ENCODE measurements at places on chromosomes 7 and 10.

- DNase-seq = no peak
These were observed 97.3 kb upstream of the CTBP2 start for GRCh38 chr10:125257521-125258108.

- no peak for DNase-seq
These were observed 125.3 kb downstream of the CUX1 start for GRCh38 chr7:101942603-101943210.

GRCh38 chr10:60654813-60655464 lies 123.3 kb upstream of the CDK1 start:
- no peak for DNase-seq

DNA sequence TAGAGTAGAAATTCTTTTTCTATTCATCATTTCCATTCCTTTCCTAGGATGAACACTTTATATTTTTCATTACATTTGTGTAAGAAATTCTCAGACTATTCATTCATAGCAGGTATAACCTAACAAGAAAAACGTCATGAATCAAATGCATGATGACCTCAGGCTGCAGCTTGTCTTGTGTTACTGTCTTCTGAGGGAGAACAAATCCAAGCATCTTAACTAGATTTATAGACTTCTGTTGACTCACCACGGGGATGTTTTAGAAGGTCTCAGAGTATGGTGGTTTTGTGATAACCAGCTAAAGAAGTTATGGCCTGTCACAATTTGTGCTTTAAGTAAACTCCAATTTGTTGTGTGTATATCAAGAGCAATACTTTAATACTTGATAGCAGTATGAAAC lies 102.7 kb downstream of the ANKRD7 start:
- no peak for DNase-seq

DNA sequence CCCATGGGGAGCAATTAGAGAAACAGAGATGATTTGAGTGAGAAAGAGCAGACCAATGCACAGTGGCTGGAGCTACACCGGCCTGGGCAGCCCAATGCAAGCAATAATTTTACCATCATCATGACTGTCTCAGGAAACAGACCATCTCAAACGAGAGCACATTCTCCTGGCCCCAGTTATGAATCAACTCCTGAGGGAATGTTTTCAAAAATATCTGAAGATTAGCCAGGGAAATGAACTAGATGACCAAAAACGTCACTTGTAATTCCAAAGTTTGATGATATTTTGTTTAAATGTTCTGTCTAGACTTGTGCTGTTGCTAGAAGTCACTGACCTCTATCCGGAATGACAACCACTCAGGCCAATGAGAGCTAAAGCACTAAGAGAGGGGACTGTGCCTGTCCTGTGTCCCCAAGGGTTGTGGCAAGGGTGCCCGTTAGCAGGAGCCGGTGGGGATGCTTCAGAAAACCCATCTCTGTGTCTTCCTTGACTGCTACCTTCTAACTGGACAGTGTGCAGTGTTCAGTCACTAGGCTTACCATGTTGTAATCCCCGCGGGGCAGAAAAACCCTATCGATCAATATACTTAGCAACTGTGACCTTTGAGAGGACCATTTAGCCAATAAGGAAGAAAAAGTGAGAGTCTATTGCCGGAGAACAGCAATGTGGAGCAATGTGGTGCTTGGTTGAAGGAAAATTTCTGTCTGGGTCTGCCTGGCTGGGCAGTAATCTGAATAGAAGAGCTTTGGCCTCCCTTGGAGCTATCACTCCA lies 202.4 kb downstream of the ADAM12 start:
- no peak for DNase-seq

DNA sequence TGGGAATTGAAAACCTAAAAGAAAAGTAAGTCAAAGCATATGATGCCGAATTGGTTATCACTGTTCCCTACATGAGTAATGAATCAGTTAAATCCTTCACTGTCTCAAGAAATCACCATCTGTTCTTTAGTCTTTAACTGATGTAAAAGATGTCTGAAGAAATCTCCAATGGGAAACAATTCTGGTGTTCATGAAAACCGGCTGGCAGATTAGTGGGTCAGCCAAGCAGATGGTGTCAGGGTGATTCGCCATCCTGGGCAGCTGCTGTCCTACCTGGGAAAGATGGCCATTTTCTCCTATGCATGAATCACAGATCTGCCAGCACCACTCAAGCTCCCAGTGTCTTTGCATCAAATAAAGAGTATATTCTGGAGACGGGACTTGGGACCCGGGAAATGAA lies 925.2 kb upstream of the GHITM start:
- DNase-seq = no peak

GRCh38 chr7:22255834-22256233 lies 101.1 kb downstream of the RAPGEF5 start:
- peak; percentile 27 for DNase-seq

- DNase-seq = no peak
These were observed 9.6 kb upstream of the CTBP2 start for GRCh38 chr10:125169915-125170314.

DNA sequence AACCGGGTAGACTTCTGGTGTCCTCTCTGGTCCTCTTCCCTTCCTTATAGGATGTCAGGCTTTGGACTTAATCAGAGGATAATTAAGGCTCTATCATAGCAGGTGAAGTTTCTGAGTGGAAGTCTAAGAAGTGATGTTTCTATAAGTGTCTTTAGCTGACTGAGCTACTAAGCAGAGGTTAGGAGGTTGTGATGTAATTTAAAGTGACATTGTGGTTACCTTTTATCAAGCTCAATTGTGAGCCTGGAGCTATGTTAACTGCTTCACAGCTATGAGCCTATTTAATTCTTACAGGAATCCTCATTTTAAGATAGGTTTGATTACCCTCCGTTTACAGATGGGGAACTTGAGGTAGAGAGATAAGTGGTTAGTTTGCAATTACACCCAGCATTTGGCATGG lies 365.1 kb downstream of the AUTS2 start:
- no peak for DNase-seq

DNA sequence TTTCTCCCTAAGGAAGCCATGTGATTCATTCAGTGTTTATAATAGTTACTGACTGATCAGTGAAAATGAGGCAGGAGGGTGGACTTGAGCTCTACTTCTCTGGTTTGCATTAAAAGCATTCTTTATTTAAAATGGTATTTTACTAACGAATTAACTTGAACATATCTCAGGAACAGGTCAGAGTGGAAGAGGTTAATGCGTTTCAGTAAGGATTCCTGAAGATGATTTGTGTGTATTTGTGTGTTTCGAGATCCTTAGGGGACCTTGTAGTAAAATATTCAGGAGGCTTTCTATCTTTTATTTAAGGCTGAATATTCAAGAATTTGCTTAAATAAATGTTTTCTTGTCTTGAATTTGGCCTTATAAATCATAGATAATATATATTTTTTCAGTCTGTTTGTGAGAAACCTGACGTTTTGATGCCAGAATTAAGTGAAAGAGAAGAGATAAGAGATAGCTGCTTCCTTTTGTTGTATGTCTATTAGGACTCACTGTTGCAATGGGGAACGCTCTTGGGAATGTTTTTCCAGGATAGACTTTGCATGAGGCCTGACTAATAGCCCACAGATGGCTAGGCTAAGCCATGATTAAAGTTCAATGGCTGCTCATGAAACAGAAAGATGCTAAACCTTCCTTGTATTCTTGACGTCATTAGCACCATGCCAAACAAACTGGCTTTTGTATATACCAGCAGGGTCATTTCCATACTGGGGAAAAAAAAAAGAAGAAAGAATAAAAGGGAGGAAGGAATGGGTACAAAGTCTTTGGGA lies 93.8 kb upstream of the MTPN start:
- no peak for DNase-seq

DNA sequence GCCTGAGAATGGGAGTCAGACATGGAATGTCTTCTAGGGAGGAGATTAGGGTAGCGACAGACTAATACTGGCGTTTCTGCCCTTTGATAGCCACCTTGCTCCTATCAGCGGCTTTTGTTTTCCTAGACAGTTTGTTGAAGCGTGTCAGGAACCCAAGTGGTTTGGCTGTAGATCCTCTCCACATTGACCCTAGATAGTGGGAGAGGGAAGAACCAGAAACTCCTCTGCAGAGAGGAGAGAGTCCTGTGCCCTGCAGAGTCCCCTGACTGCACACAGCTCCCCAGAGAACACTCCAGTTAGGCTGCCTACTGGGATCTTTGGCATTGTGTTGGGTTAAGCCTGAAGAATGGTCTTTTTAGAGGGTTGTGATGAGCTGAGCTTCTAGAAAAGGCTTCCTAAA lies 2.4 kb downstream of the MEPCE start:
- no peak for DNase-seq

GRCh38 chr7:35785250-35785649 lies 15.6 kb upstream of the SEPTIN7 start:
- no peak for DNase-seq

GRCh38 chr10:80709866-80710265 lies 172.2 kb downstream of the SH2D4B start:
- DNase-seq = no peak

DNA sequence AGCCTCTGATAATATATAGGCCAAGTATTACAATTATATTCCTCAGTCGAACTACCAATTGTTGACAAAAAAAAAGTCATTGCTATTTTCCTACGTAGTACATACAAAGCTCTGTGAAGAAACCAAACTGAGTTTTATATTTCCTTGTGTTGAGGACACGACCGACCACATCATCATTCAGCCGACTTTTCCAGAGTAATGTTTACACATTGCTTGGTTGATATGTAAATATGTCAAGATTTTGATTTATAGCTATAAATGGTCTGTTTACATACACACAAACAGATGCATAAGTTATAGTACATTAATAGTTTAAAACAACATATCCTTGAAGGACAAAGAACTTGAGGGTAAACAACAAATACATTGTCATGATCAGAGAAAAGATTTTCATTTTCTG lies 121.5 kb downstream of the CRPPA start:
- no peak for DNase-seq

- no peak for DNase-seq
These were observed 79.9 kb upstream of the THSD7A start for GRCh38 chr7:11911900-11912299.

DNA sequence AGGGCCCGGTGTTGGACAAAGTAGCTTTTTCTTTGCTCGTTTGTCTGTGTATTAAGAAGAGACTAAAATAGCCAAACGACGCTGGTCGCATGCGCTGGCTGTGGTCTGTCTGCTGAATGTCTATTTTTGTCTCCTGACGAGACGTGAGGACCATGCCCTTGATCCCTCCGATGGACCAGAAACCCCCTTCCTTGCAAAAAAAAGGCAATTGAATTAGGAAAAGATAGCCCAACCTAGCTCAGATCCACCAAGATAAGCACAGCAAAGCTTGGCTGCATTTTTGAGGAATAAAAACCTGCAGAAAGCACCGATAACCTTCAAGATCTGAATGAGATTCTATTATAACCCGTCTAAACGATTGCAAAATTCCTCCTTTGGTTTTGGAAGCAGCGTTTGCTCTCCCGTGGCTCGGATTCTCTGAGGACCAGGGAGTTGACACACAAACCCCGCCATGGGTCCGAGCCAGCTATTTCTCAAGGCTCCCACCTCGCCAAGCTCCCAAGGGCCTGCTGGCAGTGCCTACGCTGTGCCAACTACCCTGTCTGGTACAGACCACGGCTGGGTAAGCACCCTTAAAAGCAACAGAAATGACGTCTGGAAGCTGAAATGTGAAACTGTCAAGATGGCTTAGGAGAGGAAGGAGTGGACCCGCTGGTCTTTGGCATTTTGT lies 17.7 kb upstream of the TTYH3 start:
- no peak for DNase-seq

DNA sequence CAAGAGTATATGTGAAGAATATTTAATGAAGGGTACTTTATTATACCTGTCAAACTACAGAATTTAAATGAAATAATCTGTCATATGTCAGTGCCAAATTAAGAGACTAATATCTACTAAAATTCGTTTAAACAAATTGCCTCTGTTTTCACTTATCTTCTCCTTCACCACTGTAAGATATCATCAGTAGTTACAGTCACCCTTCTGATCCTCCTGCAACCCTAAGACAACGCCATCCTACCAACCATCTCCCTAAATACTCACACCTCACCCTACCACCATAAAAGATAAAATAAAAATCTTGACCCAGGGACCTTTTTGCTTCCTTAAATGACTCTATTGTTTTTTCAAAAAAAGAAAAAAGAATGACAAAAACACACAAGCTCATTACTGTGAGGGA lies 20.8 kb downstream of the EZH2 start:
- no peak for DNase-seq

GRCh38 chr10:76675951-76676587 lies 961.5 kb downstream of the KCNMA1 start:
- no peak for DNase-seq

DNA sequence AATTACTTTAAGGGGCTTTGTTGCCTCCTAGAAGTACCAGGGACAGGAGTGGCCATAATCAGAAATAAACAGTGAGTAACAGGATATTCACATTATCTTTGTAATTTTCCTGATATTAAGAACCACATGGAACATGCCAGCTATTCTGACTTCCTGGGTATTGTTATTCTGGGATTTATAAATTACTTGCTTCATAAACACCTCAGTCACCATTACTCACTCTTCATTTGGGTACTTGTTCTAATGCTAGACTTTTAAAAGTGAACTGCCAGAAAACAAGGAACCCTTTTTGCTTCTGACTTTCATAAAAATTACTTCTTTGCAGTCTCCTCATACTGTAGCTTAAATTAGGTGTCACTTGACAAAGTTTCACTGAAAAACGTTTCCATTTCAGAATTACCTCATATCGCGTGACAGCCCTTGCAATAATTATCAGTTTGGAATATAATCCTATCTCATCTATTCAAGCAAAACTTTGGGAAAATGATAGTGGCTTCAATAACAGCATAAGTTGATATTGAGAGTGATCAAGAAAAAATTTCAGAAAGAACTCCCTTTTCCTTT lies 29.8 kb downstream of the CABCOCO1 start:
- DNase-seq = no peak

DNA sequence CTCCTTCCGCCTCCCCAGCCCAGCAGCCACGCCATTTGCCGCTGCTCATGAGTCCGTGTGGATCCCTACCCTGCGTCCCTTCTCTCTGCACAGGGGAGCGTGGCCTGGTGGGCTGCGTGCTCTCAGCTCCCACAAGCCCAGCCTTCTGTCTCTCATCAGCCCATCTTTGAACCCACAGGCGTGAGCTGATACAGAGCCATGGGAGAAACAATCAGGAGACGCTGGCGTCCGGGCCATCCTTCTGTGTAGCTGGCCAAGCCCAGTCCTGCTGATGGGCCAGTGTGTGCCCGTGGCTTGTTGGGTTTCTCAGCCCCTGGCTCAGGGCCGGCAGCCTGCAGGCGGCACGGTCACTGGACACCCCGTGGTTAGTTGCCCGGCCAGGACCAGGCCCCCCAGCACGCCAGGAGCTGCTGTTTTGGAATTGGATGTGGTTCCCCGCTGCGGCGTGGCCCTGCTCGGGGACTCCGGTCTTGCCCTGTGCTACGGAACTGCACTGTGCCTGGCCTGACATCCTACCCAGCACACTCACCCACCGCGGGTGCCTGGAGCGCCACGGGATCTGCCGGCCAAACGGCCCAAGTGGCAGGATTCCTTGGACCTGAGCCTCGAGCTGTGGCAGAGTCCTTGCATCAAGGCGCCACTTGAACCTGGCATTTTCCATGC lies 88.9 kb downstream of the ELFN1 start:
- DNase-seq = no peak

- no peak for DNase-seq
These were observed 44.1 kb downstream of the CHST3 start for GRCh38 chr10:72008096-72008981.

- DNase-seq = no peak
These were observed 135.7 kb downstream of the OR13A1 start for GRCh38 chr10:45179691-45180090.

- DNase-seq = no peak
These were observed 1157.6 kb upstream of the CELF2 start for GRCh38 chr10:9860045-9860444.

GRCh38 chr7:108112683-108113082 lies 17.5 kb downstream of the LAMB4 start:
- no peak for DNase-seq

Measured in COR-L47 (cell line).